Pancreas (tissue), 10 donors: ENCODE measurements at places on chromosomes 2 and 18.

DNA sequence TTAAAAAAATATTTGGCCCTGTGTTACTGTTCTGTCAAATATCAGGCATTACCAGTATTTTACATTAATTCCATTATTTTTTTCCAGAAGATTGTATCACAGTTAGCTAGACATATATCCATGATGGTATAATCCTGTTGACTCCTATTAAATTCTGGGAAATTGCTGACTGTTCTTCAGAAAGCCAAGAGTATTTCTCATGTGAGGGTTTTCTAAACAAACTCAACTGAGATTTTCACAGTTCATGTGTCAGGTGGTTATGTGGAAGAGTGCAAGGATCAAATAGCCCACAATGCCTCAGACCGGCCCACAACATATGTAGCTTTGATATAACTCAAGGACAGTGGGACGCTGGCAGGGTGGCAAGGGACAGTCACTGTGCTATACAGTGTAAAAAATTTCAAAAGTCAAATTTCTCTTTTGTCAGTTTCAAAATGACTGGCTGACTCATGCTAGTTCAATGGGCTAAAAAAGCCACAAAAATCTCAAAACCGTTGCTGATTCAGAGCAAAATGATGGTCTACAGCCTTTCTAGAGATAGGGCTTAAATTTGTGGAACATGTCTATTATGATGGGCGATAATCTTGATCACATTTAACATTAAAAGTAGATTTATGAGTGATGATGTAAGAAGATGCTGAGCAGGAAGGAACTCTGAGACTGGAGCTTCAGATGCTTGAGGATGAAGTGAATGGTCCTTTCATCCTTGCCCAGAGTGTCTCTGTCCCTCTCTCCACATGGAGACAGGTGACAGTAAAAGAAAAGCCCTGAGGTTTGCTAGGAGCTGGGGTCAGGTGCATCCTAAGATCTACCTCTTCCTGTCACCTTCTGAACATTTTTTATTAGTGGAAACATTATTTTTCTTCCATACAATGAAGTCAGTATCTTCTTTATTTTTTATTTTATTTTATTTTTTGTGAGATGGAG, 175.8 kb upstream of the PIEZO2 start:
- DNase-seq, result no peak

GRCh38 chr2:22486343-22486742, 898.6 kb upstream of the KLHL29 start:
- DNase-seq, result no peak

GRCh38 chr18:58416014-58416703, 212.7 kb downstream of the ALPK2 start:
- DNase-seq, result no peak

DNA sequence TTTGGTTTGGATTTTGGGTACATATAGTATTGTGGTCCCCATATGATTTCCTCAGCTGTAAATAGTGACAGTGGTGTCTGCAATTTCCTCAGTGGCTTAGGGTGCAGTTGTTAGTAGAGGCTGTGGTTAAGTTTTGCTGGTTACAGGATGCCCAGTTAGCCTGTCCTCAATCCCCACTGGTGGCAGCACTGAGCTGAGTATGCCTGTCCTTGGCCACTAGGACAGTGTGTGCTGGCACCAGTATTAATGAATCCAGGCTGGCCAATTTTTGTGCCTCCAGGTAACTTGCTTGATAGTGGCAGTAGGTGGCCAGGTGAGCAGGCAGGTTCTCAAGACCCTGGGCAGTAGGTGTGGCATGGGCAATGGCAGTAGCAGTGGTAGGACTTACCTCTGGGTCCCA, 973.1 kb downstream of the TMEM182 start:
- DNase-seq, result no peak

GRCh38 chr18:68402784-68403183, 312.1 kb downstream of the TMX3 start:
- DNase-seq, result no peak

GRCh38 chr2:10675131-10675530, 14.6 kb downstream of the NOL10 start:
- no peak for DNase-seq

DNA sequence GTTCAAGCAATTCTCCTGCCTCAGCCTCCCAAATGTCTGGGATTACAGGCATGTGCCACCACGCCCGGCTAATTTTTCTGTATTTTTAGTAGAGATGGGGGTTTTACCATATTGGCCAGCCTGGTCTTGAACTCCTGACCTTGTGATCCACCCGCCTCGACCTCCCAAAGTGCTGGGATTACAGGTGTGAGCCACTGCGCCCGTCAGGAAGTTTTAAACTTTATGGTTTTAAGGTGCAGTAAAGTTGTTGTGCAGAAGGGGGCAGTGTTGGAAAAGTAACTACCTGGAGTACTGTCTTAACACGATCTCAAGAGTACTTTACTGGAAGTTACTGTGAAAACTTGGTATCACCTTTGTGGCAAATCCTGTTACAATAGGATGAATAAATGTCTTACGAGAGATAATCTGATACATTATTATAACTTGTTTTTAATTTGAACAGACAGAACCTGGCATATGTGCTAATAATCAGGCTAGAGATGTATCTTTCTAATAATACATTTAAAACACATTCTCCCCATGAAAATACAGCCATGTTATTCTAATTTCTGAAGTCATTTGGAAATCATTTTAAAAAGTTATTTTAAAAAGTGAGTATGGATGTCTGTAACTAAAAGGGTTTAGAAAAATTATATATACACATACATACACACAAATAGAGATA, 10.8 kb downstream of the SPDYA start:
- no peak for DNase-seq
